ENCODE measurements at places on chromosomes 7 and 10.
A peak's percentile ranks its signal among the peaks of the same experiment; 100 is the strongest.

DNA sequence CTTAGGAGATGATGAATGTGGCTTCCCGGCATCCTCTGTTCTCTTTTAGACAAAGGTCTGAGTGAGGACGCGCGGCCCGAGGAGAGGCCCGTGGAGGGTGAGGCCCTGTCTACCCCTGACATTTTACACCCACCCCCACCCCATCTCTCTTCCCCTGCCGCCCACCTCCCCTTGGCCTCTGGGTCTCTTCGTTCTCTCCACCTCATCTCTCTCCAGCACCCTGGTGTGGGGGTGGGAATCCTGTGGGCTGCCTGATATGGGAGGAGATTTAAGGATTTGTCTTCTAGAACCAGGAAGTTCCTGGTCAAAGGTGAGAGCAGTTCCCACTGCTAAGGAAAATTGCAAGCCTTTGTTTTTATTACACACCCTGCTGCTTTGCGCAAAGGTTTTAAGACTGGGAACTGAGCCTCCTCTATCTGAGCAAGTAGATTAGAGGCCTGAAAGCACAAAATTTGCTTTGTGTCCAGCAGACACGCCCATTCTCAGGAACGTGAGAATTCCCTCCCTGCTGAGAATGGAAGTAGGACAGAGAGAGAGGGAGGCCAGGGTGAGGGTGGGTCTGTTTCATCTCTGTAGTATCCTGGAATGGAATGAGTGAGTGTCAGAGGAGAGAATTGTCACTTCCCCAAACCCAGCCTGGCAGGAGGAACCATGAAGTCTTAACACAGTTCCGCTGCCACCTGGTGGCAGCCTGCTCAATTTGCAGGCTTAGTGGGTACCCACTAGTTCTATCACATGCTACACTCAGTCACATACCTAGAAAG lies 91.2 kb downstream of the GTF2IRD1 start:
- peak; percentile 57 for DNase-seq

- peak; percentile 6 for DNase-seq
Observed at GRCh38 chr10:110773693-110774068, 98.0 kb upstream of the PDCD4 start.

DNA sequence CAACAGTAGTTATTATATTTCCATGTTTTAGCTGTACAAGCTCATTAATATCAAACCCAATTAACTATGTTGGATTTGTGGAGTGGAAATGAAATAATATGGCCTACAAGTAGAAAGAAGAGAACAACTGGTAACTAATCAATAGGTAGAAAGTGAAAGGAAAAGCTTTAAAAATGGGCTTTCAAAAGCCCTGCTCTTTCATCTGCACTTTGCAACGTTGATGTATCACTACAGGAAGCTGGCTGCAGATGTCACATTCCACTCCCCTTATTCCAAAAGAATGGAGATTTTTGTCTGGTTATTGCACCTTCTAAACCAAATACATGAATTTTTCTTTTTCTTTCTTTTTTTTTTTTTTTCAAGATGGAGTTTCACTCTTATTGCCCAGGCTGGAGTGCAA lies 11.7 kb upstream of the MKI67 start:
- DNase-seq, result no peak

DNA sequence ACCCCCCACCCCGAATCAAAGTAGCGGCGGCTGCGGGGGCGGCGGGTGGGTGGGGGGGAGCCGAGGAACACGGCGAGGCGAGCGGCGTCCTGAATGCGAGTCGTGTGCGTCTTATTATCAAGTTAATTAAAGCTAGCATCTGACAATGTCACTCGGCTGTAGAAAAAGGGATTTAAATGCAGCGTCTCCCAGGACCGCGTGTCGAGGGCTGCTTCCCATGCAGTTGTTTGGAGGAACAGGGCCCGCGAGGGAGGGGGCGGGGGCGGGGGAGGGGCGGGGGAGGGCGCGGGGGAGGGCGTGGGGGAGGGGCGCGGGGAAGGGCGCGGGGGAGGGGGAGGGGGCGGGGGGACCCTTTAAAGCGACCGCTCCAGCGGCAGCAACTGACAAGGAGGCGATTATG lies 2.7 kb upstream of the UNCX start:
- DNase-seq, result no peak
